ENCODE measurements at places on chromosomes 5 and 9.

GRCh38 chr5:127567026-127567768 is 49.8 kb downstream of the PRRC1 start:
- DNase-seq = no peak

DNA sequence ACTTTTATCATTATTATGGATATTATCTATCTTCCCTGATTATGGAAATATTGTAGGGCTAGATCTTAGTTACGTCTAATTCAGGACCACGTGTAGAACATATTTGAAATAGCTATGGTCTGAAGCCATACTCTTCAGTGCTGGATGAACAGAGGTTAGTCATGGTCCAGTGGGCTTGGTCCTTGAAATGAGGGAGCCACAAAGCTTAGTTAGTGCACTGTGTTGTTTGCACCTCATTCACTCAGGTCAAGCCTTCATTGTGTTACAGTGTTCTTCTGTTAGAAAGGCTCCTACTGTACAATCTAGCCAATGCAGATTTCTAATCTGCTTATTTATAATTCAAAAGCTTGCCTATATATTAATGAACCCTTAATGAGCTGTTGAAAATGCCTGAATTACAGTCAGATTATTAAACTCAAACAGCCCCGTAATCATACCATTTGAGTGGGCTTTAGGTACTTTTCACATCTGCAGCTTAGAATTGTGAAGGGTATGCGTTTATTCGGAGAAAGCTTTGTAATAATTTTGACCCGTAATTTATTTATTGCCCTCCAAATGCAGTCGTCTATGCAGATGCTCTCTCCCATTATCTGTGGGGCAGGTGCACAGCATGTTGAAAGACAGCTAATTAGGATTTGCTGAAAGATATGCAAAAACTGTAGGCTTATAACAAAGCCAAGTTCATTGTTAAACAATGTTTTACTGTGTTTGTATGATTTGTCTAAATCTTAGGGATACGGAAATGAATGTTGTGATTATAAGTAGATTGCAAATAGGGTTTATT is 164.9 kb downstream of the PBX3 start:
- no peak for DNase-seq

DNA sequence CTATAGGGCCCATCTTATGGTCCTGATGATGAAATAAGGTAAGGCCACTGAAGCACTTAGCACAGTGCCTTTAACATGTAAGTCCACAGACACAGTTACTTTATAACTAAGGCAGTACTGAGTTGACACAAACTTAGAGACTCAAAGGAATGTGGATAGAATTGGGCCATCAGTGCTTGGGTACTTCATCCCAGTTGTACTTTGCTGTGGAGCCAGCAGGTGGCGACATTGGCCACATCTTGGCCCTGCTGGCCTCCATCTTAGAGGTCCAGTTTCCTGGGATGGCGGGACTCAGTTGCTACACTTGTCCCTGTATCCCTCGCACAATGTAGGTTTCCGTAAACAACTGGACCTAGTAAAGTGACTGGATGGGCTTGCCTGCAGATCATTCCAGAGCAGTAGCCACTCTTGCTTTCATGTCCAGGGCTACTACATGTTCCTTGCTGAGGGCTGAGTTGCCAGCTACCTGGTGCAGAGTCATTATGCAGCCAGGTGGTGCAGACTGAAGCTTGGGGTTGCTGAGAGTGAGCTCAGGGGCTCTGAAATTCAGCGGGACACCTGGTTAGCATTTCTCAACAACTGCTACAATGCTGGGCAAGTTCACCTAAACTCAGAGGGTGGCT is 10.6 kb downstream of the MTAP start:
- peak; percentile 43 for DNase-seq

GRCh38 chr9:20550326-20550725 is 72.0 kb downstream of the MLLT3 start:
- no peak for DNase-seq

- DNase-seq = no peak
Measured at GRCh38 chr5:41878643-41879478, 8.6 kb upstream of the OXCT1 start.

DNA sequence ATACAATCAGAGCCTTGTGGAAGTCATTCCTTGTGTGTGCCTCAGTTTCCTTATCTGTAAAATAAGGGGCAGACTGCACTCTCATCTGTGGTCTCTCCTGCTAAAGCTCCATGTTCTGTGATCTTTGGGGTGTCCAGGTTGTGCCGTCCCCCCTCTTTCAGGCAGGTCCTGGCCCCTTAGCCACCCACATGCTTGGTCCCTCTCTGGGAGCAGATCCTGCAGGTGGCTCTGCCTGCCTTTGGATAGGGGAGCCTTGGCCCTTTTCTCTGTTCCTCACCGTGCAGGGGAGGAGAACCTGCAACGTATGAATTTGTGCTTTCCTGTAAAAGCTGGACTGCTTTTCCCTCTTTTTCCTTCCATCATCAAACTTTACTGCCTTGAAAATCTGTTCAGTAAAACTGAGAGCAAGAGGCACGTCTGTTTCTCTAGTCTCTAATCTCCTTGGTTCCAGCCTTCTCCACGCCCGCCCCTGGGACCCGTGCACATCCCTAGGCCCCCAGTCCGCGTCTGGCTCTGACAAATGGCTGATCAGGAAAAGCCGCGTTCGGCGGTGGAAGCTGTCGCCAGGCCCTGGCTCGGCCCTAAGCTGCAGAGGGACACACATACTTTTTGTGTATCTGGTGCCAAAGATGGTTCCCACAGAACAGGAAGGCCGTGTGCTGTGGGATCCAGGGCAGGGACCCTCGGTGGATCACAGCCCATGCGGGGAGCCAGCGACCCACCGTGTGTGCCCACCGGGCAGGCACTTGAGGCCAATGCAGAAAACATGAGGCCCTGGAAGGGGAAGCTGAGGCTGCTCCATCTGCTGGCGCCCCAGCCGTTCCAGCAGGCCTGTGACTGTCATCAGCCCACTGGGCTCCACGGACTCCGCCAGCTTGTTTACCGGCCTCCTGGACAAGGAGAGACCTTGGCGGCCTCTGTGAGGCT is 43.4 kb upstream of the COL5A1 start:
- DNase-seq = no peak

DNA sequence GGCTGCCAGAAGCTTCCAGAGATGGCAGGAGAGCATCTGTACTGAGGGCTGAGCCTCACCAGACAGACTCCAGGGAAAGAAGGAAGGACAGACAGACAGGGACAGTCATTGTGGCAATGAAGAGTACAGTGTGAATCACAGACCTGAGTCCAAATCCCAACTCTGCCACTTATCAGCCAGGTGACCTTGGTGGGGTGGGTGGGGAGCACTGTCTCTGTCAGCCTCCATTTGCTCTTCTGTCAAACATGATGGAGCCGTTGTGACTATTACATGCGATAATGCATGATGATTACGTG is 85.9 kb upstream of the FSTL4 start:
- DNase-seq = no peak

DNA sequence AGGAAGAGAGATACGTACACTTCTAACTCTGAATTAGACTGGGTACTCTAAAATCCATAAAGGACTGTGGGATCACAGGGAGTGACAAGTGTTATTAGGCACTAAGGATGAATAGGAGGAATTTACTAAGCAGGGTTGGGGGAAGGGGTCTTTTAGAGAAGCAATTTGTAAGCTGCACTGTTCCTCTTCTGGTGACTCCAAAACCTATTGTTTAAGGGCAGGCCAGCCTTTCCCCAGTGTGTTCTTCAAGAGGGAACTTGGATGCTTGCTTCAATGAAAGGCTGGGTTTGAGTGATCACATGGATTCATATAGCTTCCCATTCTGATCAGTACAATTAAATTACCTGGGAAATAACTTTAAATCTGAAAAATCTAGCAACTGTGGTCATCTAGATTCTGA is 71.8 kb downstream of the STX17 start:
- DNase-seq = no peak

DNA sequence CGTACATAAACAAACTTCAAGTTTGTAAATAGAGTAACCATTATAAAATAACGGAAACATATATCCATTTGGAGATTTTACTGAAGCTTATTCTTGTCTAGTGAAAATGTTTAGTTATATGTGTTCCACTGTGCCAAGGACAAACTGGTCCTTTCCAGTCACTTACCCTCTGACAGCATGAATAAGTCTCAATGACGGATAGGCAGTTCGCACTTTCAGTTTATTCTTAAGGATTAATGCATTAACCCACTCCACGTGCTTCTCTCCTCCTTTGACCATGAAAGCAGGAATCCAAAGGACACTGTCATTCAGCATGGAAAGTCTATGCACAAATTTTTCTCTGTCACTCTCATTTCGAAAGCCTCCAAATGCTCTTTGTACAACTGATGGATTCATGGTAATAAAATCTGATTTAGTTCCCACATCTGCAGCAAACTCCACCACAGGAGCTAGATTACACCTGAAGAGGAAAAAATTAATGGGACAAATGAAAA is 47.1 kb downstream of the ST8SIA4 start:
- no peak for DNase-seq

DNA sequence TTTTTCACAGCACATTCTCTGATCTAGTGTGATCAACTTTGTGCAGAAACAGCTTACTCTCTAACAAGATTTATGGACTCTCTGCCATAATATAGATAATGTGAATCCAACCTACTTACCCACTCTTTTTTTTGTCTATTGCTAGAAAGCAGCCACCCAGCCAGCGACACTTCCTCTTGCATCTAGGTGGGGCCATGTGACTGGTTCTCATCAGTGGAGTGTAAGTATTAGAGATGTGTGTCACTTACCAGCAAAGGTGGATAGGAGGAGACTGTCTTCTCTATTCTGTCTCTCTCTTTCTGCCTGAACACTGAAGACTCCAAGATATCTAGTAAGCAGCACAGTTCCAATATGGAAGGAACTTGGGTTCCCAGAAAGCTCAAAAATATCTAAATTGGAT is 174.8 kb downstream of the MCTP1 start:
- DNase-seq = no peak

DNA sequence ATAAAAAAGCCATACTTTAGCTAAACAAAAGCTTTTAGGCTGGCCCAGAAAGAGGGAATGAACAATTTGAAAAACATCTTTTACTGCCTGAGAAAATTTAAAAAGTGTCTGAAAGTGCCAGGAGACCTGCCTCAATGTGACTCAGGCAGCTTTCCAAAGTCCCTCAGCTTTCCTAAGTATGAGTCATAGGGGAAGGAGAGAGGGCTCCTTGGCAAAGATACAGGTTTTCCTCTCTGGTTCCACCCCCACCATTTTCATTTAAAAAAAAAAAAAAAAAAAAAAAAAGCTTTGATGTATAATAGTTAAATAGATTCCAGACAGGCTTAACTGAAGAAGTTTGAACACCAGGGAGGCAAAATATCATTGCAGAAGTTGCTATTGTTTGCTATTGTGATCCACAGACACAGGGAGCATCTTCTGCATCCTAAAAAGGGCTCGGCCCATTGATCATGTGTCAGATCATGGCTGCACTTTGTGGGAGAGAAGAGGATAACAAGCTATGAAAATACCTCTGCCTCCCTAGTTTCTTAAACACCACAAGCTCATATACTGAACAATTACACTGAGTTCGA is 71.5 kb downstream of the MRPS27 start:
- DNase-seq = no peak

DNA sequence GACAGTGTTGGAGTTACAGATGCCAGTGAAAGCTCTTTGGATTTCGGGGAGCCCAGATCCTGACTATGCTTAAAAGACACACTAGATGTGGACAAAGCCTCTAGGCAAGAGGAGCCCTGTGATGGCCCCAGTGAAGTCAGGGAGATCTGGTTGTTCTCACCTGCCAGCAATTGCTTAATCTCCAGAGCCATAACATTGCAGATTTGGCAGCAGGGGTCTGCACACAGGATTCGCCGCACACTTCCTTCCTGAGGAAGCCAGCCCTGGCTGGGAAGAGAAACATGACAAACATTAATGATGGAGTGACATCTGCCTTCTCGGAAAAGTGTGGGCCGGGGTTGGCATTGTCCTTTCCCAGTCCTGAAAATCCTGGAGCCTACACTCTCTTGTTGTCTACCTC is 65.2 kb upstream of the PHF24 start:
- DNase-seq = no peak

DNA sequence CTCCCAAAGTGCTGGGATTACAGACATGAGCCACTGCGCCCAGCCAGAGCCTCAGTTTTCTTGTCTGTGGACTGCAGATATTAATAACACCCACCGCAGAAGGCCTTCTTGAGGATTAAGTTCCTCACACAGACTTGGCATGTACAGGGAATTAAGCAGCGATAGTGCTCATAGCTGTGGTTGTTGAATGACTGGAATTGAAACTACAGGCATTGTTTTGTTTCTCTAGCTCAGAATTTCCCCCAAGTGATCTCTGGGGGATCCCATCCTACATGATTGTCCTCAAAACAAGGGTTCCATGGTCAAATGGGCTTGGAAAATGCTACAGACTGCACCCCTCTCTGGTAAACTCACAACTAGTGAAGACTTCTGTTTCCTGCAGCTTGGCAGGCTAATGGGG is 44.2 kb upstream of the TDRD7 start:
- DNase-seq = no peak

- DNase-seq = no peak
Measured at GRCh38 chr9:126688617-126689016, 74.9 kb downstream of the LMX1B start.

Data from stimulated activated CD8-positive, alpha-beta memory T cell treated with anti-CD3 and anti-CD28 coated beads, Interleukin-7, amount 100 ng/mL, for 1 hour (primary cell).